ENCODE measurements at places on chromosomes 16 and 17. TPM values are rescaled to one million over a fixed set of nuclear protein-coding genes. Genes with fewer than 3 reads are reported as not detected.

DNA sequence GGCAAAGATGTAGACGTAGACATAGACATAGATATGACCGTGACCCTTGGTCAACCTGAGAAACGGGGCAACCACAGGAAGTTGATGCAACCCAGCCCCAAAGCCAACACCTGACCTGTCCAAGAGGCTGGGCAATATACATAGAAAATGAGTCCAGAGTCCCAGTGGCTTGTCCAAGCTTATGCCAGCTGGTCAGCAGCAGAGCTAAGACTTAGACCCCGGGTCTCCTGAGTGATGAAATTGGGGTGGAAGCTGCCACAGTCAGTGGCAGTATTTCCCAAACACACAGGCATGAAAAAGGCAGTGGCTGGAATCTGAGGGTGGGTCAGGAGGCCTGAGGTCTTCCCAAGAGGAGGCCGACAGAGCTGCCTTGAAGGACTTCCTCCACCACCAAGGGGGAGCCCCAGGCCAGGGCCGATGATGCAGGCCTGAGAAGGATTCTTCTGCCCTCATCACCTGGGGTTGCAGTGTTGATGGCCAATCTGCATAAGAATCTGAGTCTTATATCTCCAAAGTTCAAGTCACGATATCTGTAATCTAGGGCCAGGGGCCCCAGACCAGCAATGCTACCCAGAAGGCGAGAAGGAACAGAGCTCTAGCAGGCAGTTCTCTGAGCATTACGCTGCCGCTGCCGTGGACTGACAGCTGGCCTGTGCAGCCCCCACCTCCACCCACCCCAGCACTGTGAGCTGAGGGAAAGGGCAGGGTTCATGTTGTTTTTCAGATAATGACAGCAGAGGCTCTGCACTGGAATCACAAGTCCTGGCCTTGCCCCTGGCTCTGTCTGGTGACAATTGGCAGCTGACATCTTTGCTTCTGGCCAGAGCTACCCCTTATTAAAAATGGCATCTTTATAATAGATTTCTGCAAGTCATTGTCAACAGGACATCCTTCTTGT is 72.7 kb downstream of the GNAO1 start:
- no peak for DNase-seq

- DNase-seq = no peak
Measured at GRCh38 chr16:90057738-90058173, 19.4 kb downstream of the PRDM7 start.

DNA sequence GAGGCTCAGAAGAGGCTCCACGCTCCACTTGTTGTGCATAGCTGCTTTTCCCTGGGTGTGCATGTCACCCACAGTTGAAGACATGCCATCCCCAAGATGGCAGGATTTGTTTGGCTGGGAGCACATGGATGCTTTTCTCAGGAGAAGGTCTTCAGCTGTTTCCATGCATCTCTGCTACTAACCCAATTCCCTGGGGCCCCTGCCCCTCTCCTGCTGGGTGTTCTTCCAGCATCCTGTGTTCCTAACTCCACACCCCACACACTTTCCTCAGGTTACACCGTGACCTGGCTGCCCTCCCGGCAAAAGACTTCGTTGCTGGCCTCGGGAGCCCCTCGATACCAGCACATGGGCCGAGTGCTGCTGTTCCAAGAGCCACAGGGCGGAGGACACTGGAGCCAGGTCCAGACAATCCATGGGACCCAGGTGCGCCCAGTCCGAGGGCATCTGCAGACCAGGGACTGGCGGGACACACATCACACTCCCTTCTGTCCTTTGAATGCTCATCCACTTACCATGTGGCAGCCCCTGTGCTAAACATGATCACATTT is 21.5 kb downstream of the ITGAL start:
- peak; percentile 29 for DNase-seq

DNA sequence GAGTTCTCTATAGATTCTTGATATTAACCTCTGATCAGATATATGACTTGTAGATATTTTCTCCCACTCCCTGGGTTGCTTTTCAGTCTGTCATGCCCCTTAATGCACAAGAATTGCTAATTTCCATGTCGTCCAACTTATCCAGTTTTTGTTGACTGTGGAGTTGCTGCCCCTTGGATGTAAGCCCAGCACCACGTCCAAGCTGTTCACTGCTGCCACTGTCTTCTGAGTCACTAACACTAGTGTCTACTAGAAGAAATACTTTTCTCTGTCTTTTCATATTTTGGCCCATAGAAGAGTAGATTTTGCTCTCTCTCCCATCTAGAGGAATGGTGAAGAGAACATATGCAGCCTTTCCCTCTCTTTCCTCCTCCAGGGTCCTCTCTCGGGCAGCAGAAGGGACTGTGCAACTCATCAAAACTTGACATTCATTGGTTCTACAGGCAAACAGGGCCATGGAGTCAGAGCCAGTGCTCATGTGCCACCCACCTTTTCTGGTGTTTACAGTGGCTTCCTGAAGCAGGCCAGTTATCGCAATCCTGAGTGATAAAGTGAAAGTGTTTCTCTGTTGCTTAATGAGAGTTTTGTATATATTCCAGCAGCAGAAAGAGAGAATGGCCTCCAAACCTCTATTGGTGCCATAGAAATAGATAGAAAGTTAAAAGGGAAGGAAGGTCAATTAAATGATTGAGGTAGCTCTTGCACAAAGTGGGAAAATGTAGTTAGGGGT is 22.6 kb upstream of the PMP22 start:
- no peak for DNase-seq

GRCh38 chr17:27601069-27601974 is 29.7 kb upstream of the LGALS9 start:
- DNase-seq = peak; percentile 87

GRCh38 chr16:2343211-2343610 is 2.7 kb upstream of the ABCA3 start:
- no peak for DNase-seq

SERPINF2 gene
- 0.52 TPM for total RNA-seq

PRSS53 gene
- total RNA-seq = 1.3 TPM

MT1H gene
- total RNA-seq = 3.0 TPM

NPIPB9 gene
- total RNA-seq = not detected

METTL22 gene
- total RNA-seq = 53.6 TPM
